ENCODE measurements at places on chromosomes 1 and 21.

DNA sequence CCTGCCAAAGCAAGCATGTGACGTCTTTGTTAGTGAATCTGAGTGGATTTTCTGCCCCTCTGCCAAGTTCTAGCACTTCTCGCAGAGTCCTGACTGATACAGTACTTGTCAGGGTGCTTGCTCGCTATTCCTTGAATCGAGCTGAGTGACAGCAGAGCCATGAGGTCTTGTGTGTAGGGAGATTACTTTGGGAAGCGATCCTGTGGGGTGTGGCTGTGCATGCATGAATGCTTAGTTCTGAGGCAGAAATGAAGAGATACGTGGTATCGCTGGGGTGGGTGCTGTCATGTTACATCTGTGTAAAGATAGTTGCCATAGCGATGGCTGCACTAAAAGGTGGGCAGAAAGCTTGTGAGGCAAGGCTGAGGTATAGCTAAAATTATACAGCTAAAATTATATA lies 19.3 kb upstream of the DNAJC28 start:
- no peak for DNase-seq

GRCh38 chr1:201119206-201120197 lies 7.3 kb upstream of the CACNA1S start:
- no peak for DNase-seq

GRCh38 chr1:198155253-198155652 lies 1.5 kb upstream of the NEK7 start:
- no peak for DNase-seq

DNA sequence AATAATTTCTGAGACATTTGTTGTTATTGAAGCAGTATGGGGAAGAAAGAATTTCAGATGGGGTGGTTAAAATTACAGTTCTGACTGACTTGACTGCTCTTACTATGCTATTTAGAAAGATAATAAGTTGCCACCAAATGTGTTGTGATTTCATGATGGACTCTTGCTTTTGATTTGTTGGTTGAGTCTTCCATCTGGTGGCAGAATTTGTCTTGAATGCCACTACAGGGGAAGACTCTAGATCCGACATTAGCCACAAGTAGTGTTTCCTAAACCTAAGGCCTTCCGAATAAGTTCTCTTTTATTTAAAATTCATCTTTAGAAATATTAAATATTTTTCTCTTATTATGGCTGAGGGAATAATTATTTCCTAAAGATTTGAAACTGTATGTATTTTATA lies 190.9 kb upstream of the ADGRL4 start:
- no peak for DNase-seq

GRCh38 chr1:60436186-60436585 lies 362.6 kb upstream of the C1orf87 start:
- DNase-seq = no peak

DNA sequence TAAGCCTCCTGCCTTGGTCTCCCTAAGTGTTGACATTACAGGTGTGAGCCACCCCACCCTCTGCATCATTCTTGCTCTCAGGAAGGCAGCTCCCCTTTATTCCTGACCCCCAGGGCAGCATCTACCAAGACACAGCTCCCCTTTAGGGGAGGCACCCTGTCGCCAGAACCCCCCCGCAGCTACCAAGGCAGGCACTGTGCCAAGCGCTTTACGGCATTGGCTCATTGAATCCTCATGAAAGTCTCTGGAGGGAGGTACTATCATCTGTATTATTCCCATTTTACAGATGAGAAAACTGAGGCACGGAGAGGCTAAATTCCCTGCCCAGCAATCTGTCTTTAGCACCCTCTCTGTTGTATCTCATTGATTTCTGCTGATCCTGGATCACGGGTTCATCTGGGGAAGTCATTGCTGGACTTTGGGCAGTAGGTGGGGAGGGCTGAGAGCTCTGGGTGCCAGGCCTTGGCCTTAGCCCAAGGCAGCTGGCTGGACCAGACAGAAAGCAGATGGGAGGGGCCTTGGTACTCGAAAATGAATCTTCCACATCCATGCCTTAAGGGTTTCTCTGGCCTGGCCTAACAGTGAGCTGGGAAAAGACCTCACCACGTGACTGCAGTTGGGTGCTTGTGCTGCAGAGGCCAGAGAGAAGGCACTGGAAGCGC lies 5.9 kb downstream of the PLOD1 start:
- DNase-seq = no peak

- no peak for DNase-seq
These were observed 7.7 kb downstream of the TMEM61 start for GRCh38 chr1:54987919-54988705.

GRCh38 chr1:983798-984475 lies 2.0 kb upstream of the PERM1 start:
- DNase-seq = peak; percentile 43

Data from stimulated activated CD4-positive, alpha-beta T cell treated with anti-CD3 and anti-CD28 coated beads, Interleukin-1b, Interleukin-23, amount 100 ng/mL, for 24 hours (primary cell).